ENCODE measurements at places on chromosomes 2 and 18.

GRCh38 chr2:138276339-138276738, 225.2 kb upstream of the SPOPL start:
- DNase-seq = no peak

DNA sequence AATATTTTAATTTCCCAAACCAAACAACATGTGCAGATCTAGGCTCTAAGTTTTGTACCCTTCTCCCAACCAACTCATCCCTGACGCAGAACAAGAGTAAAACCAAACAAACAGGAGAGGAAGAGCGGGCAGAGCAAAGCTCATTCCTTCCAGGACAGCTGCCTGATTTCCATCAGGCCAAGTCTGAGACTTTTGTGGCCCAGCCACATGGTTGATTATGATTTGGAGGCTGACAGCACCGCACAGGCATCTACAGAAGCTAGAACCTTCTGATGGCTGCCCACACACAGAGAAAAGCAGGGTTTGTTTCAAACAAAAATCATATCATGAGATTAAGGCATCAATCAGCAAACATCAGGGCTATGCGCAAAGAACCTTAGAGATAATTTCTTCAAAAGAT, 262.6 kb downstream of the TNS1 start:
- DNase-seq = no peak

DNA sequence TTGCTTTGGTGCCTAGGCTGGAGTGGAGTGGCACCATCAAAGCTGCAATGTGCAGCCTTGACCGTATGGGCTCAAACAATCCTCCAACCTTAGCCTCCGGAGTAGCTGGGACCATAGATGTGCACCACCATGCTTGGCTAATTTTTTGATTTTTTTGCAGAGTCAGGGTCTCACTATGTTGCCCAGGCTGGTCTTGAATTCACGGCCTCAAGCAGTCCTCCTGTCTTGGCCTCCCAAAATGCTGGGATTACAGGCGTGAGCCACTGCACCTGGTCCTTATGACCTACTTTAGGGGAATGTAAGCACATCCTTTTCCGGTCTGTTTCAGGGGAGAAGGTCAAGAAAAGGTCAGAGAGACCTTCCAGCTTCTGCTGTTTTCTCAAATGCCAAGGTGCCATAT, 53.4 kb upstream of the SPRED2 start:
- no peak for DNase-seq

DNA sequence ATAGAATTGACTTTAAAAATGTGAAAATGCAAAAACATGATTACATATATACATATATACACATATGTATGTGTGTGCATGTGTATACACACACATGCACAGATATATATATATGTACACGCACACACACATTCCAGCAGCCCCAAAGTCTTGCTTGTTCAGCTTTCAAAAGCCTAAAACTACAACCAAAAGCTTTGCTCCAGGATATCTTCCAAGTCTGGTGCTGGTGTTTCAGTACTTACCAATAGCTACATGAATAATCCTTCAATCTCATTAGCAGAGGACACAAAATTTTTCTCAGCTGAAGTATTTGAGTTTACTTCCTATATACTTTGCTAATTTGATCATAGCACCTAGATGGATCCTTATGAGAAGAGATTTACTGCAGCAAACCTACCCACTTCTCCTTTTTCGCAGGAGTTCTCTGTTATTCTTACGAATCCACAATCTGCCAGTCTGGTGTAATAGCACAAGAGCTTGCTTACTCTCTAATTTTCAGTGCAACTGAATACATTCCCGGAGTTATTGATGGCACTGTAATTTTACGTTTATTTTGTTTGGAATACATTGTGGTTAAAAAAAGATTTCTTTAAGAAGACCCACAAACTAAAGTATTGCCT, 553.3 kb downstream of the ARHGAP15 start:
- DNase-seq = no peak

GRCh38 chr2:14896330-14897030, 264.0 kb downstream of the LRATD1 start:
- DNase-seq = no peak

DNA sequence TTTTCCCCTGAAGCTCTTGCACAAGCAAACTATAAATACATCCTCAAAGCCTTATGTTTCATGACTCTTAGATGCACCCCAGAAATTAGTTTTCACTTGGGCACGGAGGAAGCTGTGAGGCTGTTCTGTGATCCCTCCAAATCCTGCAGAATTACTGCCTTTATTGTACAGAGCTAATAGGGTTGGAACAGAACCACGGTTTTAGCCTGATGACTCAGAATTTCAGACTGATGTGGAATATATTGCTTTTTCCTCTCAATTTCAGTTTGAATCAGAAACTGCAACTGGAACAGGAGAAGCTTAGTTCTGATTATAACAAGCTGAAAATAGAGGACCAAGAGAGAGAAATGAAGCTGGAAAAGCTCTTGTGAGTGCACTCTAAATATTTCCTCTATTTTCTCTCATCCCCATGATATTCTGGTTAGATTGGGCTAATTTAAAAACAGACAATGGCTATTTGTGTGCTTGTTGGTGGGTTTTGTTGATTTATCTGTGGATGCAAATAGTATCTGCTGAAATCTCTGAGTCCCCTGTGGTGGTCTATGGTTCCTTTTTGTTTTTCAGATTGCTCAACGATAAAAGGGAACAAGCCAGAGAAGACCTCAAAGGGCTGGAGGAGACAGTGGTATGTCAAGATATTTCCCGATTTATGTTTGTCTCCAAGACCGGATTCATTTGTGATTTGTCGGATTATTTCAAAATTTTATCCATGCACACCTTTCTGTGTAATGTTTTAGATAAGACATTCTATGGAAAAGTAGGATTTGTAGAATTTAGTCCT, 38.2 kb upstream of the LYPD6B start:
- DNase-seq = no peak

- no peak for DNase-seq
These were observed 250.9 kb downstream of the PIEZO2 start for GRCh38 chr18:10898417-10898974.

GRCh38 chr18:26826656-26827235, 38.8 kb downstream of the AQP4 start:
- no peak for DNase-seq

- DNase-seq = no peak
These were observed 138.9 kb upstream of the NABP1 start for GRCh38 chr2:191539068-191539467.

GRCh38 chr2:240573516-240574385, 5.5 kb downstream of the RNPEPL1 start:
- no peak for DNase-seq

GRCh38 chr2:62335612-62336011, 139.7 kb downstream of the B3GNT2 start:
- no peak for DNase-seq

- no peak for DNase-seq
These were observed 138.8 kb upstream of the COPS8 start for GRCh38 chr2:236946871-236947270.

GRCh38 chr2:26988058-26988860, 17.8 kb downstream of the MAPRE3 start:
- DNase-seq = no peak

DNA sequence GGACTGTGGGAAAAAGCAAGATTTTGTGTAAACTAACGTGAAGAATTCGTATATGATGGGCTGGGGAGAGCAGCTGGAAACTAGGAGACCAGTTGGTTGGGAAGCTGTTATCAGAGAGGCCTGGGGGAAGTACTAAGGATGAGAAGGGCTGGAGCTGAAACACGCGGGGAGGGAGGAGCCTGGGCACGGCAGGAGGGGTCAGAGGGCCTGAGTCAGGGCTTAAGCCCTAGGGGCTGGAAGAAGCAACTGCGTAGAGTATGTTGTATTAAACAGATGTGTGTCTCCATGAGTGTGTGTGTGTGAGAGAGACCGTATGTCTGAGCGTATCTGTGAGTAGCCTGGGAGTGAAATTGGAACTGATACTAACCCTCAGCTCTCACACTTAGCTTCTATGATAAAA, 8.4 kb downstream of the POMC start:
- DNase-seq = no peak

DNA sequence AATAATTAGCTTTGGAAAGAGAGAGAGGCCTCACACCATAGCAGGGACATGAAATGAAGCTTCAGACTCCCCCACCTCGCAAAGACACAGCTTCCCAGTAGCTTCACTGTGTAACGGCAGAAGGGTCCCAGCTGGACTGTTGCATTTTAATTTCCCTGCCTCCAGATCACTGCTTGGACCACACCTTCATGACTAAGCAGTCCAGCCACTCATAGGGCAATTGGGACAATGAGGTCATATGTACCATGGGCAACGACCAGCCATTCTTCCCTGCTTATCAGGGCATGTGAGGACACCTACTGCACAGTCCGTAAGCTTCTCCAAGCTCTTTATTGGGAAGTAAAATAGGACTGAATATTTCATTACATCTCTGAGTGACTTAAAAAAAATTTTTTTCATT, 183.0 kb downstream of the MREG start:
- no peak for DNase-seq

GRCh38 chr2:120736202-120736623, 545 bp downstream of the GLI2 start:
- DNase-seq = no peak

DNA sequence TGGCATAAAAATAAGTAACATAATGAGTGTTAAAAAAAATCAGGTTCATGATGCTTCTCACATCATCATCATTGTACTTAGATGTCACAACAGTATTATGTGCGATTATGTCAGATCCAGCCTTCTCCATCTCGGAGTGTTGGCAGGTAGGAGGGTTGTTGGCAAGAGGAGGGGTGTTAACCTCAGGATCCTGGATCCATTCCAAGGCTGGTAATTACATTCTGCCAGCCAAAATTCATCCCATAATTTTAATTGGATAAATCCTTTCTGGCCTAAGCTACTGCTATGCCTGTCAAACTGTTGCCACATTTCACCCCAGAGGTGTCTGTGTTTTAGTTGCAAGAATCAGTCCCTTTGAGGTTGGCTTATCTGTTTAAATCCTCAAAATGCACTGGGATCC, 891 bp upstream of the FTCDNL1 start:
- DNase-seq = no peak

GRCh38 chr2:151713291-151713903, 20.9 kb downstream of the NEB start:
- DNase-seq = no peak

GRCh38 chr2:219159771-219160185, 837 bp downstream of the NHEJ1 start:
- DNase-seq = no peak

DNA sequence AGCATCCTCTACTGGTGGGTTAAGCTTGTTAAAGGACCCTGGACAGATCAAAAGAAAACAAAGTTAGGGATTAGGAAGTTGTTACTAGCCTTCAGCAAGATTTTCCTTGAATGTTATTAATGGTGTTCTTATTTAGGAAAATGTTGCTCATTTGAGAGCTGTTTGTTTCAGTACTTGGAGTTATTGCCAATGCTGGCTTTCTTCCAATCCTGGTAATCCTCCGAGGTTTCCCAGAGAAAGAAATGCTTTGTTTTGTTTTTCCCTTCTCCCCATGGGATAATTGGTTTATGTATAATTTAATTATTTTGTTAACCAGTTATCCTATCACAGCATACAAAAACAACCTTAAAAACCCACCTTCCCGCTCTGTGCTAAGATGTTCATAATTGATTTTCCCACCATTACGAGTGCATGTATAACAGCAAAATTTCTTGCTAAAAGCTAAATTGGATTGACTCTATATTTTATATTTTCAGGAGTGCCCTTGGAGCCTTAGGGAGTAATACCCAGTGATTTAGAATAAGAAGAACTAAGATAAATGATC, 79.8 kb downstream of the MGAT5 start:
- DNase-seq = no peak
